ENCODE measurements at places on chromosomes 6 and 20. TPM values are rescaled to one million over a fixed set of nuclear protein-coding genes. Genes with fewer than 3 reads are reported as not detected.

Gene ABRACL
- 183 TPM for polyA plus RNA-seq

Gene TMEM217
- polyA plus RNA-seq: 0.58 TPM

Gene ENPP5
- polyA plus RNA-seq: 5.0 TPM

Gene WFDC10B
- not detected for polyA plus RNA-seq

Gene PPP1R16B
- 16.5 TPM for polyA plus RNA-seq

- DNase-seq: peak; percentile 77
These were observed 609 bp downstream of the MYL9 start for GRCh38 chr20:36541768-36542488.

- DNase-seq: no peak
These were observed 119.3 kb downstream of the QRSL1 start for GRCh38 chr6:106748547-106749207.

DNA sequence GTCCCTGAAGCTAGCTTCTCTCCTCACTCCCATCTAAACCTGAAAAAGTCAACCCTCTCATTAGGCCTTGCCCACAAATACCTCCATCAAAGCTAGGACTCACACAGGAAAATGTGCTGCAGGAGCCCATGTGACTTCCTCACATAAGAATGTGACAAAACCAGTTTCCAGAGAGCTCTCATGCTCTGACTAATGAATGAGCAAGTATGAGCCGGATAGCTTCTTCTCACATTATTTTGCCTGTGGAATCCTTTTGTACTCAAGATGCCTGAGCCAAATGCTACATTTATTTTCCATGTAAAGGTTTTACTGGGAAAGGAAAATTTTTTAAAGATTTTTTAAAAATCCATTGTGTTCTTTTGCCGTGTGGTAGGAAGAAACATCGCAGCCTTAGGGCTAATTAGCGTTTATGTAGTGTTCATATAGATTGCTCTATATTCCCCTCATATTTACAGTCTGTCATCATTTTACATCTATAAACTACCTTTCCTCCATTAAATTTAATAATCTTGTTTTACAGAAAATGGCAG, 68.6 kb upstream of the CCN6 start:
- no peak for DNase-seq

GRCh38 chr6:89298680-89299465, 16.2 kb downstream of the GABRR2 start:
- DNase-seq: no peak

DNA sequence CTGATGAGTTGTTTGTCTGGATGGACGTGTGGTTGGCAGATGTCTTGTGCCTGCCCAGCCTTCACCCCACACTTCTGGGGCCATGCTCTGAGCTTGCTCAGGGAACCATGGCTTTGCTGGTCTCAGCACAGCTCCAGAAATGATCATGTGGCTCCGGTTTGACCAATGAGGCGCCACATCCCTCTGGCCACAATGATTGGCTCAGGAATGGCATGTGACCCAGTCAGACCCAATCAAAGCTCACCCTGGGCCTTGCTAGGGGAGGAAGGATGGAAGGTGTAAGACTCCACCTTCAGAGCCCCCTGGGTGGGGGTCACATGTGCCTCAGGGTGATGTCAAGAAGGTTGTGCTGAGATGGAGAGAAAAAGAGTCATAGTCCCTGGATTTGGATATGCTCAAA, 281.6 kb upstream of the SULF2 start:
- DNase-seq: no peak

- DNase-seq: no peak
These were observed 64.1 kb downstream of the C6orf118 start for GRCh38 chr6:165245287-165245686.

- DNase-seq: no peak
These were observed 1.1 kb upstream of the NCOA3 start for GRCh38 chr20:47500554-47500953.

- no peak for DNase-seq
These were observed 10.3 kb upstream of the TBC1D32 start for GRCh38 chr6:121344539-121344938.

GRCh38 chr6:56101141-56101553, 146.2 kb downstream of the COL21A1 start:
- DNase-seq: no peak
